ENCODE measurements at places on chromosomes 11 and 22.
A peak's percentile ranks its signal among the peaks of the same experiment; 100 is the strongest.

DNA sequence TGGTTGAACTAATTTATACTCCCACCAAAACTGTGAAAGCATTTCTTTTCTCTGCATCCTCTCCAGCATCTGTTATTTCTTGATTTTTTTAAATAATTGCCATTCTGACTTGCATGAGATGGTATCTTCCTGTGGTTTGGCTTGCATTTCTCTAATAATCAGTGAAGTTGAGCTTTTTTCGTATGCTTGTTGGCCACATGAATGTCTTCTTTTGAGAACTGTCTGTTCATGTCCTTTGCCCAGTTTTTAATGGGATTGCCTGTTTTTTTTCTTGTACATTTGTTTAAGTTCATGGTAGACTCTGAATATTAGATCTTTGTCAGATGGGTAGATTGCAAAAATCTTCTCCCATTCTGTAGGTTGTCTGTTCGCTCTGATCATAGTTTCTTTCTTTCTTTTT lies 46.1 kb downstream of the MS4A13 start:
- DNase-seq, result no peak

GRCh38 chr22:47457021-47457420 lies 694.6 kb downstream of the TBC1D22A start:
- DNase-seq, result no peak

- no peak for DNase-seq
Measured at GRCh38 chr11:62804310-62805075, 747 bp downstream of the NXF1 start.

- DNase-seq, result no peak
Measured at GRCh38 chr11:2883640-2883978, 2.0 kb downstream of the CDKN1C start.

DNA sequence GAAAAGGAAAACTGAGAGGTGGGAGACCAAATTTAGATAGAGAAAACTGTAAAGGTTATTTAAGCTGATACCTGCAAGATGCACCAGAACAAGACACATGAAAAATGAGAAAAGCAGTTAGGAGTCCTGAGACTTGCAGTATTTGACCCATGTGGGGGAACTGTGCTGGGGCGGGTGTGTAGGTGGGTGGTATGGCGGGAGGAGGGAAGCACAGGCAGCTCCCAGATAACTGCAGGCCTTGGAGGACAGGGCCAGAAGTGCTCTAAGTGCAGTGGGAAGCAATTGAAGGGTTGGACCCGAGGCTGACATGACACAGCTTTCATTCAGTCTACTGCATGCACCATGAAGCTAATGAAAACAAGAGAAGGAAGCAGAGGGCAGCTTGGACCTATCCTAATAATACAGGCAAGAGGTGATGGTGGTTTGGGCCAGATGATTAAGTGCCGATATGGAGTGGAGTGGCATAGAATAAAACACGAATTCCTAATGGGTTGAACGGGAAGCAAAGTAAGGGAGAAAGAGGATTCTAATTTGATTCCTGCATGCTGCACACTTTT lies 48.0 kb upstream of the ANO3 start:
- DNase-seq, result no peak

GRCh38 chr11:43959321-43959995 lies 17.0 kb downstream of the C11orf96 start:
- DNase-seq, result no peak

DNA sequence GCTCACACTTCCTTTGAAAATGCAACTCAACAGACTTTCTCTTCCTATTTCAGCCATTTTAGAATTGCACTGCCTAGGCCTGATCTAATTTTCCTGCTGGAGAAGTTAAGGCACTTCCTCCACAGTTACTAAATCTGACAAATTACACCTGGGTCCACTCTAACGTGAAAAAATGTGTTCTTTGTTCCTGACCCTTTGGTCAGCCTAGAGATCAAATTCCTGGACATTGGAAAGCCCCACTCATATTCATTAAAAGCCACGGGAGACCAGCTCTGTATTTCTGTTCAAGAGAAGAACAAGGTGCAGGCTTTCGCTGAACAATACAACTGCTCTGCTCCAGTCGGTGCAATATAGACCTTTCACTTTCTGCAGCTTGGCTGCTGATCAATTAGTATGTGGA lies 96.6 kb downstream of the MPPED2 start:
- DNase-seq, result no peak

- DNase-seq, result no peak
Measured at GRCh38 chr11:107999759-108000455, 8.8 kb upstream of the CUL5 start.

- DNase-seq, result no peak
Measured at GRCh38 chr11:133049244-133050019, 482.9 kb downstream of the OPCML start.

DNA sequence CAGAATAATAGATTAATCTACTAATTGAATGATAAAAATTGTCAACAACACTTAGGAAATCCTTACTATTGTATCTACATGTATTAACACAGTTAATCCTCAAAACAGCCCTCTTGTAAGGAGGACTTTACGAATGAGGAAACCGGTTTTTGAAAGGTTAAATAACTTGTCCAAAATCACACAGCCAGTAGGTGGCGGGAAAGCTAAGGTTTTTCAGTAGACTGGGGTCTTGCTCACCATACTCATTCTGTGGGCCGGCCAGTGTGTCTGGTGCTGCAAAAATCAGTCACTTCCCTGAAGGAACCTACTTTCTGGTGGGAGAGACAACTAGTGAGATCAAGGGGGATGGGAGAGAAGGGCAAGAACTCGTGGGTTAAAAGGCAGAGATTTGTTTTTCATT lies 3.8 kb downstream of the DCPS start:
- no peak for DNase-seq

- no peak for DNase-seq
Measured at GRCh38 chr11:15640318-15640717, 525.6 kb downstream of the INSC start.

- DNase-seq, result no peak
Measured at GRCh38 chr11:28878025-28878424, 769.8 kb downstream of the METTL15 start.

GRCh38 chr11:93563857-93564256 lies 20.7 kb upstream of the SMCO4 start:
- no peak for DNase-seq

- DNase-seq, result peak; percentile 53
Measured at GRCh38 chr11:2419638-2420501, 19.3 kb downstream of the TSSC4 start.

- DNase-seq, result no peak
Measured at GRCh38 chr11:106156290-106156937, 79.0 kb downstream of the AASDHPPT start.

DNA sequence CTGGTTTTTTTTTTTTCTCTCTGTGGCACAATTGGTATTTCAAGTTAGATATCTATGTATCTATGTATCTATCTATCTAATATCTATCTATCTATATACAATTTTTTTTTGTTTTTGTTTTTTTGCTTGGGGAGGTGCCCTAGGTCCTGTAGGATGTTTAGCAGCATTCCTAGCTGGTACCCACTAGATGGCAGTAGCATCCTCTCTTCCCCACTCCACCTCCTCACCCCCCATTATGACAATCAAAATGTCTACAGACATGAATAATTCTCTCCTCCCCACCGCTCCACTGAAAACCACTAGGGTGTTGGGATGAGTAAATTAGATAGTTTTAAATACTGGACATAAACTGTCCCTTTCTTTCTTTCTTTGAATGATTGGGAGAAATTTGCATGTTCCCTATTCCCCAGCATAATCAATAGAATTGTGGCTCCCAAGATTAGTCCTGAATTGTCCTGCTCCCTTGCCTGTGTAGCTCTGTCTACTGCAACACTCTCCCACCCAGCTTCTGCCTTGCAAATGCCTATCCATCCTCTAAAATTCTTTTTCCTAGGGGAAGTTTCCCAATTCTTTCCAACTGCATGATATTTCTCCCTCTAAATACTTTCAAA lies 1152.4 kb downstream of the LRRC4C start:
- DNase-seq, result peak; percentile 22

DNA sequence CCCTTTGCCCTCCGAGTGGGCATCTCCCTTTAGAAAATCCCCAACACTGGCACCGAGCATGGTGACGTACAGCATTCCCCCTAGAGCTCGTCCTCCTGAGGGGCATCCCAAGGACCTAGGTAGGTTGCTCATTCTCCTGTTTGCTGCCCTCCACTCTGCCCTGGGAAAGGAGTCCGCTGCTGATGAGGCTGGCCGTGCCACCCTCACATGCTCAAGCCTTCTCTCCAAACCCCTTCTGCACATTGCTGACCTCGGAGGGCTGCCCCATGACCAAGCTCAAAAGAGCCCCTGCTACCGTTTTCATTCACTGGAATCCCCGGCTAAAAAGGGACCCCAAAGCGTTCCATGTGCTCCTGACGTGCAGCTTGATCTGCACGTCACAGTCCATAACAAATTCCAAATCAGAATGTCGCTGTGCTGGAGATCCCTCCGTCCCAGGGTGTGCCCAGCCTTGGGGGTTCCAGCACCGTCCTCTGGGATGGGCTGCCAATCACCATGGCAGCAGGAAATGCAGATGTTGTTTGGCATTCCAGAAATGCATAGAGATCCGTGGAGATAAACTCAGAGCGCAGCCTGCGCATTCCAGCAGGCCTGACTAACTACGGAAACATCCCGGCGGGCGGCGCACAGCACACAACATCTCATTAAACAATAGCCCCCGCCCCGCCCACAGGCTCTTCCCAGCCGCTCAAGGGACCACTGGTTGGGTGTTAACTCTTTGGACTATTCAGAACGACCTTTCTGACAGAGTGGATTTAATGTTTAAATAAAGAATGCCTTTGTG lies 26.3 kb upstream of the GNB1L start:
- DNase-seq, result no peak

- DNase-seq, result no peak
Measured at GRCh38 chr11:58629857-58630256, 7.4 kb downstream of the CNTF start.

DNA sequence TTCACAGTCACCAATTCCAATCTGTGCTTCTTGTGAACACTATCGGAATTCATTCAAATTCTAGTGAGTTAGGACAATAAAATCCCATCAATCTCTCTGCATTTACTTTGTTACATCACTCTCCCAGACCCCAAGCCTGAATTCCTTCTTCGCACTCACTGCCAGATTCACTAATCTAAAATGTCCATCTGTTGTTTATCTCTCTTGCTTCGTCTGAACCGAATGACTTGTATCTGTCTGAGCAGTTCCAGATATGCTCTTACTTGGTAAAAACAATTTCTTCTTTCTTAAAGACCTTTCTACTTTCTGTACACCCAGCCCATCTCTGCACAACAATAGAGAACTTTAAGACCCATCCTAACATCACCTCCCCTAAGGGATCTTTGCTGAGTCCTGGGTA lies 7.0 kb downstream of the MMP10 start:
- DNase-seq, result no peak

DNA sequence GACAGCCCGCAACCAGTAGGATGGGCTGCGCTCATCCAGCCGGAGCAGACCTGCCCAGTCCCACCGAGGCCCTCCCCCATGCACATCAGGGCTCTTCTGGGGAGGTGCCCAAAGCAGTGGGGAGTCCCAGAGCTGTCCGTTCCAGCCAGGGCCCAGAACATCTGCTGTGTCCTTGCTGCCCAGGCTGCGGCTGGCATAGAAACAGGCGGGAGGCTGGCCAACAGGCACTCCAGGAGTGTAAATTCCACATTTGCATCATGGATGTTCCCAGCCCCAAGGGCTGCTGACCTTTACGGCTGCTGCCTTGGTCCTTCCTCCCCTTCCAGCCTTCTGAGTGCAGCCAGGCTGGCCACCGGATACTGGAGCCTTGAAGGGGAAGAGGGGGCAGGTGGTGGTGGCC lies 30.0 kb upstream of the SYT7 start:
- DNase-seq, result no peak

GRCh38 chr22:22798232-22798616 lies 89.4 kb upstream of the IGLL5 start:
- DNase-seq, result no peak

- peak; percentile 99 for DNase-seq
Measured at GRCh38 chr11:61429691-61430582, at the start of the genes CPSF7 and SDHAF2. Gene CPSF7, minus strand, starts transcription at chr11:61429975. Its CDS starts 740 bp downstream, at chr11:61429235. Gene SDHAF2, plus strand, starts transcription at chr11:61430124. Its CDS starts 23 bp downstream, at chr11:61430147.

GRCh38 chr11:131683666-131684065 lies 313.3 kb downstream of the NTM start:
- no peak for DNase-seq

DNA sequence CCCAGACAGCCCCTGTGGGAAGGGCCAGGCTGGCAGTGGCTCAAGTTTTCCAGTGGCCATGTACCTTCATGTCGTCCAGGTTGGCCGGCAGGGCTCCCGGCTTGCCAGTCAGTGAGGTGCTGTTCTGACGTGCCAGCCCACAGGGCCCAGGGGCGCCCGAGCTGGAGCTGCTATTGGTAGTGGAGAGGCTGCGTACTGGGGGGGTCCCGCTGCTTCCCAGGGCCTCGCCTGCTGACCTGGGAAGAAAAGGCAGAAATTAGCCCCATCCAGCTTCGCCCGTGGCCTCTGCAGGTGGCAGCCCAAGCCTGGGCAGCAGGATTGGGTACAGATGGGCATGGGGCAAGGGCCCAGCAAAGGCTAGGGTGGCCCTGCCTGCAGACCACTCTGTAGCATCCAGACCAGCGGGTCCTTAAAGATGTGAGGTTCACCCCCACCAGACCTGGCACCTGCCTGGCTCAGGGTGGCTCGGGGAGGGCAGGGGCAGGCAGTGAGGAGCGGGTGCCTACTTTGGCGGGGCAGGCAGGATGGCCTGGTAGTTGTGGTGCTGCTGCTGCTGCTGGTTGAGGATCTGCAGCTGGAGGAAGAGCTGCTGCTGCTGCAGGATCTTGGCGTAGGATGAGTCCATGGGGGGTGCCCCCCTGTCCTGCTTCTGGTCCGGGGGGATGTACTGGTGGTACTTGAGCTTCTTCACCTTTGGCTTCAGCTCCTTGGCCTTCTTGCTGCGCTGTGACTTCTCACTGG lies 50.1 kb downstream of the SGSM3 start:
- DNase-seq, result no peak

DNA sequence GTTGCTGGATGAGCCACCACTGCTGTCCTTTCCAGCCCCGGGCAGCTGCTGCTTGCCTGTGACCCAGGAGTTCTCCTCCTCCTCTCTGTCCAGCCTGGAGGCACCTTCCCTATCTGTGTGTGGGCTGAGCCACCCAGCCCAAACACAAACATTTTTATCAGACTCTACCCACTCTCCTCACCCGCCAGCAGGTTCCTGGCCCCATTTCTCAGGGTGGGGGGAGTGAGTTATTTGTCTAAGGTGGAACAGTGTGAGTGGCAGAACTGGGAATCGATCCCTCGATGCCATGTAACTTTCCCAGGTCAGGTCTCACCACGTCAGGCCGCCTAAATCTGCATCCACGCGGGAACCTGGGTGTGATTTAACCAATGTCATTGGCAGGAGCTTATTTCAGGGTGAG lies 20.8 kb upstream of the SMIM38 start:
- no peak for DNase-seq

GRCh38 chr11:112096194-112096593 lies 9.5 kb downstream of the SDHD start:
- no peak for DNase-seq

DNA sequence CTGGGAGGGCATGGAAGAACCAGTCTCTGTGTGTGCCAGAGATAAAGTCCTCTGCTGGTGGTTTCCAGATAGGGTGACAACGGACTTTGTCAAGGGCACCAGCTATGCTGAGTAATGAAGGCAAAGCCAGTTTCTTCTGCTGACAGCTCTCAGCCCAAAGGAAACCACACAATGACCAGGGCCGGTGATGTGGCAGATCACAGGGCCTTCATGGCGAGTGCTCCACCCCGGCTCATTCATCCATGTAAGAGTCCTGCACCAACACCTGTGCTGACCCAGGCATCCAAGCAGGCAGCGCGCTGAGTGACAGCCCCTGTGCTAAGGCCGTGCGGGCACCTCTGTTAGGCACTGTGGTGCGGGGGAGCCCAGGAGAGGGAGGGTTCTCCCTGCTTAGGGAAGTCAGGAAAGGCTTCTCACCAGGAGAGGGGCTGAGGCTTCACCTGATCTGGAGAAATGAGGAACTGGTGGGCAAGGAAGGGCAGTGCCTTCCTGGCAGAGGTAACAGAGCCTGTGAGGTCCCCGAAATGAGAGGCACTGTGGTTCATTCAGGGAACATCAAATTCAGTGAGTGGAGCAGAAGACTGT lies 33.8 kb downstream of the TP53I11 start:
- DNase-seq, result no peak
